ENCODE measurements at places on chromosomes 11 and 22. TPM values are rescaled to one million over a fixed set of nuclear protein-coding genes. Genes with fewer than 3 reads are reported as not detected.

- no peaks in the 10 kb centered on the region for H3K36me3 ChIP-seq
- H3K27me3 ChIP-seq: peaks cover 64% of the 10 kb centered on the region
- no peak overlapping the region for H3K4me3 ChIP-seq
- no peak for DNase-seq
These were observed 6.9 kb downstream of the IGF2 start for GRCh38 chr11:2132246-2132645.

- no peak for DNase-seq
- H3K27ac ChIP-seq: no peak overlapping the region
- peaks cover 14% of the 10 kb centered on the region for H3K36me3 ChIP-seq
These were observed 32.2 kb upstream of the PLET1 start for GRCh38 chr11:112292785-112293407.

- H3K36me3 ChIP-seq: no peaks in the 10 kb centered on the region
- H3K27me3 ChIP-seq: no peaks in the 10 kb centered on the region
- H3K27ac ChIP-seq: no peak overlapping the region
These were observed 246.1 kb upstream of the CHORDC1 start for GRCh38 chr11:90468923-90469322.

- H3K4me1 ChIP-seq: peaks cover 72% of the 10 kb centered on the region
- no peak overlapping the region for H3K4me3 ChIP-seq
- H3K36me3 ChIP-seq: peaks cover 9% of the 10 kb centered on the region
These were observed 63.4 kb downstream of the BMAL1 start for GRCh38 chr11:13341026-13341425.

DNA sequence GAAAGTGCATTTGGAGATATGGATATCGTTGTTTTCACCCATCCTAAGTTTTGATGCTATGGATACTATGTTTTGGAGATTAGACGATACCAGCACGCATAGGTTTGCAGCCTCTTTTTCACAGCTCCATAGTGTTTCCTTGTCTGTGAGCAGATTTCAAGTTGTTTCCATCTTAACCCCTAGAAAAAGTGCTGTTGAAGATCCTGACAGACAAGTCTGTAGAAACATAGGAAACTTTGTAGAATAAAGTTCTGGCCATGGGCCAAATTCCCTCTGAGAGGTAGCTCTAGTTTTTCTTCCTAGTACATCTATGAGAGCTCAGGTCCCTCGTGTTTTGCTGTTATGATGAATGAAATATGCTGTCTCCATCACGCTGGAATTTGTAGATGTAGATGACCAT lies 32.4 kb downstream of the ST3GAL4 start:
- no peaks in the 10 kb centered on the region for H3K27me3 ChIP-seq
- H3K36me3 ChIP-seq: no peaks in the 10 kb centered on the region
- H3K4me3 ChIP-seq: no peak overlapping the region
- no peak for DNase-seq

DNA sequence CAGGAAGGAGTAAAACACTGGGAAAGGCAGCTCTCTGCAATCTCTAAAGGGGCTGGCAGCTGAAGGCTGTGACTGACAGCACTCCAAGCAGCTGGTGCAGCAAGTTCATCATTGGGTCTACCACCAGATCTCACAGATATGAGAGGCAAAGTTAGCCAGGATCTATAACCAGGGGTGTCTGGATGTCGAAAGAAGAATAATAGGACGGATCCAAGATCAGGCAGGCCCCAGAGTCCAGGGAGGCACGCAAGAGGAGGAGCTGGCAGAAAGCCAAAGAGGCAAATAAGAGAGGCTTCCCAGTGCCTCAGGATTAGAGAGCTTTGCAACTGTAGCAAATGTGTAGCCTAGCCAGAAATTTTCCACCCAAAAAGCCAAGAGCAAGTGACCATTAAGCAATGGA lies 77.1 kb downstream of the RBMXL2 start:
- peaks cover 12% of the 10 kb centered on the region for H3K27me3 ChIP-seq
- H3K4me1 ChIP-seq: no peaks in the 10 kb centered on the region
- H3K4me3 ChIP-seq: no peak overlapping the region

GRCh38 chr22:18088825-18089568 lies 11.2 kb downstream of the PEX26 start:
- DNase-seq: no peak
- H3K27ac ChIP-seq: peak overlapping the region; percentile 52
- peaks cover 2% of the 10 kb centered on the region for H3K4me1 ChIP-seq
- H3K4me3 ChIP-seq: no peak overlapping the region

GRCh38 chr11:12524865-12525264 lies 147.5 kb downstream of the PARVA start:
- no peak for DNase-seq
- no peak overlapping the region for H3K27ac ChIP-seq
- no peaks in the 10 kb centered on the region for H3K27me3 ChIP-seq

- peak; percentile 36 for DNase-seq
- peak within 1 kb of the TSS; percentile 55 for H3K27ac ChIP-seq
- peaks cover 6% of the 10 kb centered on the region for H3K4me1 ChIP-seq
- H3K36me3 ChIP-seq: no peaks in the 10 kb centered on the region
These were observed at the start of gene SLC37A2 for GRCh38 chr11:125062931-125063428. Gene SLC37A2 (plus strand): TSS chr11:125063305. CDS start chr11:125063368, 63 bp downstream.

DNA sequence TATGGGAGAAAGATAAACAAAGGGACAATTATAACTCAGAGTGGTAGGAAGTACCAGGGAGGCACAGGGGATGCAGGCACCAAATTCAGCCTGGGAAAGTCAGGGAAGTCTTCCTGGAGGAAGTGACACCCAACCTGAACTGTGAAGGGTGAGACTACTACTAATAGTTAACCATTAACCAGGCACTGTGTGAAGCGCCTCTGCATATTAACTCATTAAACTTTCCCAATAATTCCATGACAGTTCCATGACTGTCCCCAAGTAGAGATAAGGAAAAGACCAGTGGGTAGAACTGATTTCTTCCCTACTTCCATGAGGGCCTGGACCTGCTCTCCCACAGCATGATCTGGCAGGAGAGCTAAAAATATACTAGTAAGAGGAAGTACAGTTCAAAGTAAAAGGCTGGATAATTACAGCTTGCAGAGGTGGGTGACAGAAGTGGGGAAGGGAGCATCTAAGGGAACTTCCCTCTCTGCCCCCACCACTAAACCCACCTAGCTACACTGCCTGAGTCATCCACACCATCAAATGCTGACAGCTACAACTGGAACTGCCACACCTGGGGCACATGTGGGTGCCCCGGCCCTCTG lies 4.7 kb upstream of the AP1B1 start:
- no peaks in the 10 kb centered on the region for H3K36me3 ChIP-seq
- H3K27me3 ChIP-seq: no peaks in the 10 kb centered on the region
- H3K4me1 ChIP-seq: peaks cover 16% of the 10 kb centered on the region
- H3K27ac ChIP-seq: no peak overlapping the region

DNA sequence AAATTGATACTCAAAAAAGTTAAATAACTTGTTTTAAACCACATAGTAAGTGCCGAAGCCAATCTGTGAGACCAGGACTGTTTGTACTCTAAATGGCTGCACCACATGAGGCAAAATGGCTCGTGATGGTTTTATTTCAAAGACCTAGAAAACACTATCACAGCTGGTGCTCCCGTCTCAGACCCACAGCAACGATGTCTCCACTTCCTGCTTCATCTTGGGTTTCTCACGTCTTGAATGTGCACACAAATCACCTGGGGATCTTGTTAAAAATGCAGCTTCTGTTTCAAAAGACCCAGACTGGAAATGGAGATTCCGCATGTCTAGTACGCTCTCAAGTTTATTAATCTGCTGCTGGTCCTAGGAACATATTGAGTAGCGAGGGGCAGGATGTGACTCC lies 1.2 kb downstream of the CD3E start:
- H3K36me3 ChIP-seq: peaks cover 46% of the 10 kb centered on the region
- H3K27ac ChIP-seq: peak overlapping the region; percentile 100
- H3K4me1 ChIP-seq: peaks cover 88% of the 10 kb centered on the region
- peak overlapping the region; percentile 100 for H3K4me3 ChIP-seq

DNA sequence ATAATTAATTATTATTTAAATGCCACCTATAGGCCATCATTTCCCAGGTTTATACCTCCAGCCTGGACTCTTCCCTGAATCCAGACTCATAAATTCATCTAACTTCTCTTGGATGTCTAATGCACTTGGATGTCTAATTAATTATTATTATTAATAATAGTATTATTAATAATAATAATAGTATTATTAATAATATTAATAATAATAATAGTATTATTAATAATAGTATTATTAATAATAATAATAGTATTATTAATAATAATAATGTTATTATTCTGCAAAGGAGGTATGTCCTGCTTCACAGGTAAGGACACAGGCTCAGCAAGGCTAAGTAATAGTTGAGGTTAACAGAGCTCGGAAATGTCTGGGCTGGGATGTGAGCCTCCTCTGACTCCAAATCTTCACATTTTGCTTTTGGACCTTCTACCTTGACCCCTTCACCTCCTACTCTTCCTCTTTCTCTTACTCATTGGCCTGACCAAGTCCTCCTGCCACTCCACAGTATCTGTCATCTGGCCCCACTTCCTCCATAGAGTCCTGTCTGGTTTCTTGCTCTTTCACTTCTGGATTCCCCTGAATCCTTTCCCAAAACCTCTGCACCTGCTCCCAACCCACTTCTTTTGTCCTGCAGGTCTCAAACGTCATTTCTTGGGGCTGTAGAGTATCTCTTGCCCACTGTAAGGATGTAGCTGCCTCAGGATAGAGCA lies 8.0 kb downstream of the RIBC2 start:
- DNase-seq: no peak
- H3K27me3 ChIP-seq: no peaks in the 10 kb centered on the region
- H3K4me1 ChIP-seq: peaks cover 2% of the 10 kb centered on the region
- H3K36me3 ChIP-seq: no peaks in the 10 kb centered on the region
- H3K27ac ChIP-seq: no peak overlapping the region

DNA sequence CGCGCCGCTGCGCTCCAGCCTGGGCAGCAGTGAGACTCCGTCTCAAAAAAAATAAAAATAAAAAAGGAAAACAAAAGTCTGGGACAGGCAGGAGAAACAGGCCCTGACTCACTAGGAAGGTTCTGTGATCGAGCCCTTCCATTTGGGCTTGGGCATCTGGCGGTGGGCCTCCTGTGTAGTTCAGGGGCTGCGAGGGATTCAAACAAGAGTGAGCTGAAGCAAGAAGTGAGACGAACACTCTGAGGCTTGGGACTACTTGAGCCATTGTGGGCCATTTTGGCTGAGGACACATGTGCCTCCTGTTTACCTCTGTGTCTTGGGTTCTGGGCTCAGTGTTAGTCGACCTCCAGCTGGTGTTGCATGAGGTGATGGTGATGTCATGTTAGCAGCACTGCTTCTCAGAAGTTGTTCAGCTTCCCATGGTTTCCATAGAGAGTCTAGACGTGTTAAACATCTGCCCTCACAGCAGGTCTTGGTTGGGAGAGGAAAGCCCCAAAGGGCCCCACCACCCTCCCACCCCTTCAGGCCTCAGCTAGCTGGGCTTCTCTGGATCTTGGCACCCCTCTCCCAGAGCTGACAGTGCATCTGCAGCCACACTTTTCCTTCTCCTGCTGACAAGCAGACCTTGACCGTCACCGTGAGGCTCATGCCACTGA lies 57.8 kb downstream of the MED15 start:
- DNase-seq: no peak
- H3K27ac ChIP-seq: peak overlapping the region; percentile 79
- H3K27me3 ChIP-seq: no peaks in the 10 kb centered on the region
- no peaks in the 10 kb centered on the region for H3K36me3 ChIP-seq
- H3K4me1 ChIP-seq: peaks cover 38% of the 10 kb centered on the region

DNA sequence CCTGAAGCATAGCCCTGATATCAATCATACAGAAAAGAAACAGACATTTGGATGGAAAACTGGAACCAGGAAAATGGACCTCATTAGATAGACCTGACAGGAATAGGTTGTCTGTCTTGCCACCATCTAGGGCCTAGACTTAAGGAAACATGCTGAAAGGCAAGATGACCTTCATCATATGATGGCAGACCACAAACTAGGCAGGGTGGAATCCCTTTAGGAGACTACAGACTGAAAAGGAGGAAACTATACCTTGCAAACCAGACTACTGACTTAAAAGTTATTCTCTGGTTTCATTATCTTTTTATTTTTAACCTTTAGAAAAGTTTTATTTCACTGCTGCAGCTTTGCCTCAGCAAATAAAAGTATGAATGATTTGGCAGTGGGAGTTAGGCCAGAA lies 20.3 kb downstream of the SBF2 start:
- H3K4me1 ChIP-seq: peaks cover 9% of the 10 kb centered on the region
- H3K4me3 ChIP-seq: no peak overlapping the region
- no peaks in the 10 kb centered on the region for H3K27me3 ChIP-seq

DNA sequence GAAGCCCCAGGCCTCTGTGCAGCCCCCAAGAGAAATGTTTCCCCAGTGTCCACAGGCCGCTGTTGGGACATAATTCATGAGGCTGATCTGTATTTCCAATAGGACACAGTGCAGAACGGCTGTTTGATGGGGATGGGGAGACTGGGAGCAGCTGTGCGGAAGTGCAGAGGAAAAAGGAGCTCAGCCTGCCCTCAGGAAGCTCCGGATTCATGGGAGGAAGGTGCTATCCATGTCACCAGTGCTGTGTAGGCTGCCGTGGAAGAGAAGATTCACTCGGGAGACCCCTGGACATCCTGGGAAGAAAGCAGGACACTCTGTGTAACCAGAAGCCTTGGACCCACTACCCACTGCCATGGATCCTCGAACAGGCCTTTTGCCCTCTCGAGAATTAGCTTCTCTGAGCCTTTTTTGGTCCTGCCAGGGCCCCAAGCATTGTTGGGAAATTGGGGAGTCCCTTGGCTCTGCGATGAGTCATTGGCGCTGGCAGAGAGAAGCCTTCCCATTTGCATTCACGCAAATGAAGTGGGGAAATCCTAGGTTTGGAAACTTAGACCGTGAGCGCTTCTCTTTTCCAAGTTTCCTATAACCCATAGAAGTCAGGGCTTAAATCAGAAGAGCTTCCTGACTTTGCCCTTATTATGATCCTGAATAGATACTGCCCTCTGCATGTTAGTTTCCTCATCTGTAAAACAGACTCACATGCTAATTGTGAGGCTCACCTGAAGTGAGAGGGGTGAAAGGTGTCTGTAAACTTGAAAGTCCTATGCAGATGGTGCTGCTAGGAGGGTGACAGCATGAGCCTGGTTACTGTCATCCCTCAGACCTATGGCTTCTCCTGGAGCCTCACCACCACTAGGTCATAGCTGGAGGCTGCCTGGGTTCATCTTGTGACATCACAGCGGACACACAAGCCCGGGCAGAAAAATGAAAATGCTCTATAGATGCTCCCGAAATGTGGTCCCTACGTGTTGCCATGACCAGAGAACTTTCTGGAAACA lies 229.2 kb upstream of the B3GAT1 start:
- H3K36me3 ChIP-seq: no peaks in the 10 kb centered on the region
- no peak overlapping the region for H3K4me3 ChIP-seq
- DNase-seq: no peak
- H3K27ac ChIP-seq: no peak overlapping the region

The BRSK2 gene
- total RNA-seq: 1.3 TPM

The HORMAD2 gene
- total RNA-seq: not detected

The POTEH gene
- not detected for total RNA-seq

The MMP27 gene
- not detected for total RNA-seq

The VSIG2 gene
- 2.0 TPM for total RNA-seq

The DNAJB7 gene
- not detected for total RNA-seq

The LDLRAD3 gene
- total RNA-seq: not detected

The CCDC188 gene
- not detected for total RNA-seq

Measured in naive thymus-derived CD8-positive, alpha-beta T cell (primary cell).